RCC 7860 (cell line): ENCODE measurements at places on chromosomes 12 and 14.

GRCh38 chr14:103930051-103930604 is 1.9 kb downstream of the TDRD9 start:
- no peak for DNase-seq

- DNase-seq = peak; percentile 18
These were observed 26.2 kb downstream of the ZCRB1 start for GRCh38 chr12:42299392-42300308.

- DNase-seq = peak; percentile 70
These were observed 585 bp upstream of the TEAD4 start for GRCh38 chr12:2958432-2959191.

DNA sequence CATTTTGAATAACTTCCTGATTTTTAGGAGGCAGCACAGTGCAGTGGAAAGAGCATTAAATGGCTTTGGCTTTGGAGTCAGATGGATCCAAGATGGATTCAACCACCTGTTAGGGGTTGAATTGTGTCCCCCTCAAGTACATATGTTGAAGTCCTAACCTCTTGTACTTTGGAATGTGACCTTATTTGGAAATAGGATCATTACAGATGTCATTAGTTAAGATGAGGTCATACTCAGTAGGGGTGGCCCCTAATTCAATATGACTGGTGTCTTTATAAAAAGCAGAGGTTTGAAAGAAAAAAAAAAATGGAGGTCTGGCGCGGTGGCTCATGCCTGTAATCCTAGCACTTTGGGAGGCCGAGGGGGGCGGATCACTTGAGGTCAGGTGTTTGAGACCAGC is 18.8 kb downstream of the ATP5MC2 start:
- no peak for DNase-seq

DNA sequence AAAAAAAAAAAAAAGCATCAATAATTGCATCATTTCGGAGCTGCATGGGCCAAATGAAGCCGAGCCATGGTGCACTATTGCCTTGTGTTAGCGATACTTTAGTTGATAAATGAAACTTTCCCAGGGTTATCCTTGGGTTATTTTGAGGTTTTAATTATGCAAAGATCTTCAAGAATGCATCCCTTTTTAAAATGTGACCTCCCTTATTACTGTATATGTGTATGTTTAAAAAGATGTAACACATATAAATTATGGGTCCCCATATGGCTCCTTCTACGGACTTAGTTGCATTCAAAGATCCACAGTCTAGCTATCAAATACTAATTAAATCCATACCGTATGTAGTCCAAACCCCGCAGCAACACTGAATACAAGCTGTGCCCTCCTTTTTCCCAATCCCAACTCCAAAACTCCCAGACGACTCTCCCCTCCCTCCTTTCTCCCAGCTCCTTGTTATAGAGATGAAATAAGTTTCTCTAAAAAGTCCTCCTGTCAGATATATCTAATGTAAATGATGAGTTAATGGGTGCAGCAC is 129.3 kb upstream of the MAP1LC3B2 start:
- no peak for DNase-seq

- no peak for DNase-seq
These were observed 23.6 kb upstream of the NPFF start for GRCh38 chr12:53530920-53531319.

DNA sequence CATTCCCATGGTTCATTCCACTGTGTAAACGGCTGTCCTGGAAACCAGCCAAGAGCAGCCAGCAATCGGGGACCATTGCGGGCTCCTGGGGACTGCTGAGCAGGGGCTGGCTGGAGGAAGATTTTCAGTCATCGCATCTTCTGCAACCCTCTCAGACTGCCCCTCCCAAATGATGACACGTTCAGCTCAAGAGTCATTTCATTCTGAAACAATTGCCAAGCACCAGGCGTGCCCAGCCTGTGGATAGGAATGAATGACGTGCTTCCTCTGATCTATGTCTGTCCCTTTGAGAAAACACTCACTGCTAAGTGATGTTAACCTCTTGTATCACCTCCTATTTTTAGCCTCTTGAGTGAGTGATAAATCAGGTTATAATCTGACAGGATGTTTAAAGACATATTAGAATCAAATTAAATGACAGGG is 62.0 kb downstream of the NDUFA12 start:
- no peak for DNase-seq

- DNase-seq = no peak
These were observed 20.2 kb downstream of the CEP170B start for GRCh38 chr14:104885031-104885972.

DNA sequence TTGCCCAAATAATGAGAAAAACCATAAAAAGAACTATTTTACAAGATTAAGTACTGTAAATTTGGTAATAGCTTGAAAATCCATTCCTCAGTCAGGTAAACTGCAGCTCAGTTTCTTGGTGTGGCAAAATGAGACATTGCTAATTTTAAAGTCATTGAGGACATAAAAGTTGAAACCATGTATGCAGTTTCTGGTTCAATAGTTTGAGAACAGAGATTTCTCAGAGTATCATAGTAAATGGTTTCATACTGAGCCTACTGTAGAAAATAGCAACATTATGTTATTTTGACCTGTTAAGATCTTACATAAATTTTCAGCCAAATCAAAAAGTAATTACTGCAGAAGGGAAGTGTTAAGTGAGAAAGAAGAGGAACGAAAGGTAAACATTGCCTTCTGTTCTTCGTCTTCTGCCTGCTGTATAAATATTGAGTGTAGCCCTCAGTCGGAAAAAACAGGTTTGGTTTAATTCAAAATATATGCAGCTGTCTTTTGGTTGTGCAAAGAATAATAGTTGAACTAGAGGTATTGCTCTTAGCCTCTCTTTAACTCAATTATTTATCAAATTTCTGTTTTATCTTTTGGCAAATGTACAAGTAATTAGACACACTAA is 119.6 kb downstream of the SYNE2 start:
- DNase-seq = no peak

DNA sequence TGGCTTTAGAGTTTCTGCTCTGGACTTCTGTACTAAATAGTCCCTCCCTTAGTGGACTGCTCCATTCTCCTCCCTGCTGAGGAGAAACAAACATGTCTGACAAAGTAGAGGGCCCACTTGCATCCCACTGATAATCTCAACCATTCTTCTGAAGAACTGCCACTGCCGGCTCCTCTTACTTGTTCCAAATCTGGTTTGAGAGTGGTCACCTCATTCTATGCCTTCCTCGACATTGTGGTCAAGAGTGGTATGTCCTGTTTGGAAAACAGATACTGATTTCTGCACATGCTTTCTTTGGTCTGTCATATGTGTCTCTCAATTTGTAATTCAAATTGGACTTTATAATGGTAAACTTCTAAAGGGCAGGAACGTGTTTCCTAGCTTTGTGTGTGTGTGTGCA is 36.3 kb upstream of the PLEKHA5 start:
- DNase-seq = no peak

DNA sequence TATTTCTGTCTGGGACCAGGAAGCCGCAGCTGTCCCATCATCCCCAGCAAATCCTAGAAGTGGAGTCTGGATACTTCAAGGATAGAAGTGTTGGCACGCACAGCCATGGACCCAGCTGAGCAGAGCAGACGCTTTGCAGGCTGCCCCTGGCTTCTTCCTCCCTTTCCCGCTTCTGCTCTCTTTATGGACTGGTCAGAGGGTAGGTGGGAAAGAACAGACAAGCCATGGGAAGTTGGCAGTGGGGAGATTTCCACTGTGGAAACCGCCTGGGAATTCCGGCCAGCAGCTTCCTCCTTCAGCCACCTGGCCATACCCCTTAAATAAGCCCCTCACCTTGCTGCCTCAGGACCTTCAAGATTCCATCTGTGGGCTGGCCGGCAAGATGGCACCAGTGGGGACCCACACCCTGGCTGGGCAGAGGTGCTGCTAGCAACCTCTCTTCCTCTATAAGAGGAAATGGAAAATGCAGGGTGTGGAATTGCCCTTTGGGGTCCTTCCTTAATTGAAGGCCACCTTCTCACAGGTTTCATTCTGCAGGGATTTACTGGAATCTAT is 20.6 kb downstream of the OTUB2 start:
- no peak for DNase-seq

GRCh38 chr12:69210661-69211060 is 28.7 kb upstream of the CPSF6 start:
- DNase-seq = no peak

DNA sequence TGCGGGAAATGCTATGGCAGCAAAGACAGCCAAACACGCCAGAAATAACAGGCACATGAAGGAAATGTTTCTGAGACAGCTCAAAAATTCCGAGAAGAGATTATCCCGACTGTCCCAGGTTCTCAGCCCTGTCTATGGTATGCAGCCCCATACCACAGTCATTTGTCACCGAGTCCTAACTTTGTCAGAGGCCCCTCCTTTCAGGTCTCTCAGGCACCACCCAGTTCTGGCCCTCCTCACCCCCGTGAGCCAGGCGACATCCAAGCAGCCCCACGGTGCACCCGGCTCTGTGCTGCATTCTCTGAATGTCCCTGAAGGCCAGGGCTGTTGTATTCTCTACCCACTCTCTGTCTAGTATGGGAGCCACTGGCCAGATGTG is 24.0 kb downstream of the SSH1 start:
- peak; percentile 90 for DNase-seq

- DNase-seq = no peak
These were observed 798.8 kb downstream of the SLC16A7 start for GRCh38 chr12:60394665-60395064.

DNA sequence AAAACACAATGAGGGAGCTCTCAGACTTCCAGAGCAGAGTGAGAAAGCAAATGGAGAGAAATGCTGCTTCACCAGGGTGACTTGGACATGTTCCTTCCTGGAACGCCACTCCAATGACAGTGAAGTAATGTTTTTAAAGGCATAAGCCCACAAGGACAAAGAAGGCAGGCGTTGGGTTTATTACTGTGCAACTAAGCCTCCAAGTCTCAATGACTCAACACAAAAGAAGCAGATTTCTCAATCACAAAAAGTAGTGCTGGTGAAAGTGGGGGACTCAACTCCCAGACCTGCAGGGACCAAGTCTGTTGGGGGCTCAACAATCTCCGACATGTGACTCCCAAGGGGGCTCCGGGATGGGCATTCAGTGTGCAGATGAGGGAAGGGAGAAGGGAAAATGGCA is 505.2 kb downstream of the BCL11B start:
- DNase-seq = no peak

DNA sequence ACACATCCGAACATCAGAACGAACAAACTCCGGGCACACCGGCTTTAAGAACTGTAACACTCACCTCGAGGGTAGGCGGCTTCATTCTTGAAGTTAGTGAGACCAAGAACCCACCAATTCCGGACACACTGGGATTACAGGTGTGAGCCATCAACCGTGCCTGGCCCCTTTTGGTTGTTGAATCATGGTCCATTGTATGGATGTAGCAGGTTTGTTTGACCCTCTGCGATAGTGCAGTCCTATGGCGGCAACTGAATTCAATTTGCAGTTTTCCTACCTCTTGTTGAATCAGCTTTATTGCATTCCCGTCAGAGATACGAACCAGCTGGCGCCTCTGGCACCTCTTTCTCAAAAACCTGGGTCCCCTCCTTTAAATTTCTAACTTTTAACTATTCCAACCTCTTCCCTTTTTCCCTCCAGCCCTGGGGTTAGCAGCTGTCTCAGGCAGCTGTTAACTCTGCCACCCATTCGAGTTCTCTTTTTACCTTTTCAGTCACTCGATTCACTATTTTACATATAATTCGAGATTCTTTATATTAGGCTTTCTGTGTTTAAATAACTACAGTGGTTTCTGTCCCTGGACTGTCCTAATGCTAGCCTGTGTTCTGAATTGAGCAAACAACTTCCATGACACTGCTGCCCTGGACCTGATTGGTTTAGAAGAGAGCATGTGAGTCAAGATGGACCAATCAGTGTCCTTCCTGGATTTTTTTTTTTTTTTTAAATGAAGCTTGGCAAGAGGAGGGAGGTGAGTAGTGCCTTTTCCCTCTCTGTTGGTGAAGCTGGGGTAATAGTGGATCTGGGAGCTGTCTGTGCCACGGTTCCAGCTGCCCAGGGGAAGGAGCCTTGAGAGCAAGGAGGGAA is 261.5 kb downstream of the PCNX1 start:
- DNase-seq = no peak

GRCh38 chr12:2347844-2348481 is 295.2 kb downstream of the CACNA1C start:
- no peak for DNase-seq

- no peak for DNase-seq
These were observed 661.6 kb upstream of the FBXO33 start for GRCh38 chr14:40093800-40094199.

DNA sequence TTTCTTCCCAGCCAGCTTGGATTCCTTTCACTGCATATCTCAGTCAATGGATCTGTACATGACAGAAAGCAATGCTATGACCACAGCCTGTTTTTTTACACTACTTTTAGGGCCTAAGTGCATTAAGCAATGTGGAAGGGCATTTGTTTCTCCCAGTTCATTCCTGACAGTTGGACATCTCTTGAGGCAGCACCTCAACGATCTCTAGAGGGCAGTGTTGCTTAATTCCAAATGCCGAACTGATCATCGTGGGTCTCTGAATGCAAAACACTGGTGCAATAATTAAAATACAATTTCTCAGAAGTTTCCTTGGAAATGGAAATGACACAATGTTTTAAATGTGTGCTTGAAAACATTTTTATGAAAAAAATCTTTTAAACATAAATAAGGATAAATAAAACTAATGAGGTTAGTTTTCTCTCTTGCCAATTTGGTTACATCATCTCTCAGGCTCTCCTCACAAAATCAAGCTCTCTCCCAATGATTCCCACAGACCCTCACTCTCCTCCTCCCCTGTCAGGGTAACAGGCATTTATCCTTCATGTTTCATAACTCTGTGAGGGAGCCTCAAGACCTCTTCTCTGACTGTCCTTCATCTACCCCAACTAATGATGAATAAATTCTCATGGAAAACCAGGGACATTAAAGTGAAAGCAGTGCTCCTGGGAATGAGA is 192.4 kb upstream of the SLC16A7 start:
- peak; percentile 11 for DNase-seq
